ENCODE measurements at places on chromosomes 4 and X.

DNA sequence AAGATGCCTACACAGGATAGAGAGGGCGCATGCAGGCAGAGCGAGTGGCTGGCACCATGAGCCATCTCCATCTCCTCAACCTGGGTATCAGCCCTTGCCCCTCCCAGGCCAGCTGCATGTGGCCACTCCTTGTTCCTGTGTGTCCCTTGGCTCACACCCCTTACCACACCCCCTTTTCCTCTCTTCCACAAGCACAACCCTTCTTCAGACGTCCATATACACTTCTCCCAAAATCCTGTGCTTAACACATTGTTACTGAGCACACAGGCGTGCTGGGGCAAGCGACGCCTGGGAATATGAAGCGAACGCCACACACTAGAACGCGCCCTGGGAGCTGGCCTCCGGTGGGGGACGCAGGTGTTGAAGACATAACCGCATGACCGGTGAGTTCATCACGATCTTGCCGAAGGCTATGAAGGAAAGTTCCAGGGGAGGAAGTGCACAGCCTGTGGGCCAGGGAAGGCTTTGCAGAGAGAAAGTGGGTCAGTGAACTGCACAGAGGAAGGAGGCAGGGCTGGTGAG, 19.1 kb upstream of the KIAA0232 start:
- DNase-seq, result no peak

DNA sequence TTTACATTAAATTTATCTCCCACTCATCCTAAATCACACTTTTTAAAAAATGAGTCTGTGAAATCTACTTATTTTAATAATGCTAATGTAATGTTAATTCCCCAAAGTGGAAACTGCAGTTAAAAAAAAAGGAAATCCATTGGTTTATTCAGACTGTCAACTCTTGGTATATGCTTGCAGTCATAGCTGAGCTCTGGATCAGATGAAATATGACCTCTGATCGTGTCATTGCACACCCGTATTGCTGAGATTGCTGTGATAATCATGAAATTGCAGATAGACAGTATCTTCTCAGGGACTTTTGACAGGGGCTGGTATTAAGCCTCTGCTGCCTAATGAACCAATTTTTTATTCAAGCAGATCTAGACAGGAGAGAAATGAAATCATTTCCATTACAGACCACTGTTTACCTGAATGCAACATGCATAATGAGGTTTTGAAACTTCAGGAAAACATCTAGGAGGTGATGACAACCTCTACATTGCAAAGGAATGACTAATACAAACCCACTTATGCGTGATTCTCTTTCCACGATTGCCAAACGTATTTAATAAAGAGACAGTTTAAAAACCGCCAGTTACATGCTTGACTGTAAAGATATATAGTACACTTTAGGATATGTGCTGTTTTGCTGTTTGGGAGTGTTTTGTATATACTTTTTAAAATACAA, 138.3 kb upstream of the PUDP start:
- DNase-seq, result no peak

- no peak for DNase-seq
These were observed 126.0 kb upstream of the WDFY3 start for GRCh38 chr4:85092536-85092935.

- DNase-seq, result no peak
These were observed 4.3 kb upstream of the SHROOM3 start for GRCh38 chr4:76430519-76431388.

GRCh38 chrX:103697687-103698086, 11.2 kb upstream of the MORF4L2 start:
- DNase-seq, result no peak

GRCh38 chr4:123599920-123600810, 203.6 kb downstream of the SPRY1 start:
- no peak for DNase-seq

DNA sequence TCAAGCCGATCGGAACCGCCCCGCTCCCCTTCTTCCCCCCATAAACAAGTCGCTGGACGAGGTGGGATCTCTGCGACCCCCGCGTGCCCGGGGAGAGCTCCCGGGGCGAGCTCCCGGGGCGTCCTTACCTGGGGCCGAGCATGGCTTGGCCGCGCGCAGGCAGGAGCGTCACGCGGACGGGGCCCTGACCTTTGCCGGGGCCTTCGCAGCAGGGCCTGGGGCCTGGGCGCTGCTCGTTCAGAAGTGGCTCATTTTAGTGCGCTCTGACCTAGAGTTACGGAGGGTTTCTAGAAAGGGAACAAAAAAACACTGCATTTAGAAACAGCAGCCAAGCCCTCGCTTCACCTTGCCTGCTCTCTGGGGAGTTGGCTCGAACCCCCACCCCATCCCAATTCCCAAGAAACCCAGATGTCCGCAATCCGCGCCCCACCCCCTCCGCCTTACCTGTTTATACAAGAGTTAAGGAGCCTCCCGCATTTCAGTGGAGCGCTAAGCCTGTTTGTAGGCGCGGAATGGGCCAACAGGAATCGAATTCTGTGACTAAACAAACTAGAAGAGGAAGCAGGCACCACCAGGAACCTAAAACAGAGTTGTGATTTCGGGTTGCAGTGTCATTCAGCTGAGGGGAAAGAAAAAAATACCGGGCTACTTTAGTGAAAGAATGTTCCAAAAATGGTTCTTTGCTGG, 814 bp upstream of the RBM47 start:
- DNase-seq, result peak; percentile 44

- DNase-seq, result no peak
These were observed 64.3 kb downstream of the ZFYVE28 start for GRCh38 chr4:2354118-2354517.

- no peak for DNase-seq
These were observed 148.4 kb upstream of the CLNK start for GRCh38 chr4:10832806-10833628.

DNA sequence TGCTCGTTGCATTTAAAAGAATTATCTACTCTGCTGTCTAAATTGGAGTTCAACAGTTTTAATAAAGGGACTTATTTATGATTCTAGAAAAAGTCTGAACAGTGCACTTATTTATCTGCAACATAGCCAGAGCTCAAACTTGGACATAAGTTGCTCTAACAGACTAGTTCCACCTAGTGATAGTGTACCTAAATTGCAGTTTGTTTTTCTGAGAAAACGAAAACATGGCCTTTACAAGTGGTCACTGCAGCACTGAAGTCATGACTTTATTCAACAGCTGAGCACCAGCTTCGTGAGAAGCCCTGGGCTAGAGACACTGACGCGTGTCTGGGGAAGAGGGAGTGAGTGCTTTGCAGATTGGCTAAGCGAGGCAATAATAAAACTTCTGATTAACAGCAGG, 77.3 kb upstream of the IGSF1 start:
- no peak for DNase-seq

DNA sequence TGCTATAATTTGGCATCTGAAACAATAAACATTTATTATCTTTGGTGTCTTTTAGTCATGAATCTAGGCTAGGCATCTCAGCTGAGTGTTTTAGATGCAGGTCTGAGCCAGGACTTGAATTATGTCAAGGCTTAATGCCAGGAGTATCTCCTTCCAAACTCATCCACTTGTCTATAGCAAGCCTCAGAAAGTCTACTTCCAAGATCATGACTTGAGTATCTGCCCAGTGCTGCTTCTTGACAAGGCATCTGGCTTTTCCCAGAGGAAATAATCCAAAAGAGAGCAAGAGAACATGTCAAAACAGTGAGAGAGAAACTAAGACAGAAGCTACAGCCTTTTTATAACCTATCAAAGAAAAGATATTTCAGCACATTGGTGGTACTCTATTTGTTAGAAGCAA, 1052.1 kb upstream of the PCDH10 start:
- no peak for DNase-seq

GRCh38 chr4:8393593-8394038, 46.9 kb downstream of the ACOX3 start:
- no peak for DNase-seq

DNA sequence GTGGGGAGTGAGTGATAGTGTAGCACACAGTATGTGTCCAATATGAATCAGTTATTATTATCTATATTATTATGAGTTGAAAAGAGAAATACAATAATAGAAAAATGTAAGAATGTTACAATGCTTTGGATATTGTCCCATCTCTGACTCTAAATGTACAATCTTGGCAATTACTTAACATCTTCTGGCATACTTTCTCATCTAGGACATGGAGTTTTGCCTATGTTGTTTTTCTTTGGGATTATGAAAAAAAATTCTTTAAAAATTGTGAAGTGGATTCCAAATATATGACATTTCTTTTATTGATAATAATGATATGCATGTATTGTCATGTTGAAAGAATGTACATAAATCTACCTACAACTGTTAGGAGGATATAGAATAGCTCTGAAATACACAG, 84.1 kb downstream of the TBCK start:
- DNase-seq, result no peak

GRCh38 chr4:161314371-161314770, 849.4 kb downstream of the FSTL5 start:
- no peak for DNase-seq

- no peak for DNase-seq
These were observed 2.8 kb downstream of the ANKRD37 start for GRCh38 chr4:185399466-185399865.

- no peak for DNase-seq
These were observed 184.9 kb upstream of the WDFY3 start for GRCh38 chr4:85151371-85151770.

DNA sequence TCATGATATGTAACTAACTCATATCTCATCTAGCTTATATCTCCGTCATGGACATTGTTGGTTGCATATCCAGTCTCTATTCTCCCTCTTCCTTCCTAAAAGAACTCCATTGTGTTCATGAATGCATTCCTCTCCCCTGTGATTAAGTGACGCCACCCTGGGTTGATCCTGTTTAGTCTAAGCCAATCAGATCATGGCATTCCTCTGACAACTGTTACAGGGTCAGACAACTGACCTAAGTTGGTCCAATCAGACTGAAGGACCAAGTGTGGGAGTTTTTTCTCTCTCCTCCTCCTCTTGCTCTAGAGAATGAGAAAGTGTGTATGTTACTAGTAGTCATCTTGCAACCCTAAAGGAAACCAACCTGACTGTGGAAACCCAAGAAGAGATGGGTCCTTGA, 3.6 kb downstream of the APOO start:
- DNase-seq, result no peak

DNA sequence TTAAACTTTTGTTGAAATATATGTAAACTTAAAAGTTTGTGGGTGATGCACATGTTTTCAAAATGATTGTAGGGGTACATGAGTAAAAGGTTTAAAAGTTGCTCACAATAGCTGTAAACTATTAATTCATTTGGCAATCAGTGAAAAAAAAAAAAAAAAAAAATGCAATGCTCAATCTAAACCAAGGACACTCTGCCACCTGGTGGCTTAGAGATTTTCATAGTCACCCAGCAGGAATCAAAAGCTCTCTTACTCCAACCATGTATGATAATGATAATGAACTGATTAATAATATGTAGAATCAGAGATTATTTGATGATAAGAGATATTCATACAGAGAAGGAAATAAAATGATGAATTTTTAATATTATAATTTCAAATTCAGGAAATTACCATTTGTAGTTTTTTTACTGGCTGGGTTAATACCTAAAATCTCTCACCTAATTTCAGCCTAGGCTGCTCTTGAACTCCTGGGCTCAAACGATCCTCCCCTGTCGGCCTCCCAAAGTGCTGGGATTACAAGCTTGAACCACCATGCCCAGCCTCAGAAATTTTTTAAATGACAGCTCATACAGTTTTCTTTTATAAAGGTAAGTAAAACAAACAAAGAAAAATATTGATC, 46.9 kb upstream of the SLC25A4 start:
- no peak for DNase-seq

GRCh38 chr4:6676722-6677558, 16.7 kb upstream of the S100P start:
- no peak for DNase-seq

GRCh38 chr4:3369781-3370674, 71.7 kb upstream of the HGFAC start:
- DNase-seq, result no peak

DNA sequence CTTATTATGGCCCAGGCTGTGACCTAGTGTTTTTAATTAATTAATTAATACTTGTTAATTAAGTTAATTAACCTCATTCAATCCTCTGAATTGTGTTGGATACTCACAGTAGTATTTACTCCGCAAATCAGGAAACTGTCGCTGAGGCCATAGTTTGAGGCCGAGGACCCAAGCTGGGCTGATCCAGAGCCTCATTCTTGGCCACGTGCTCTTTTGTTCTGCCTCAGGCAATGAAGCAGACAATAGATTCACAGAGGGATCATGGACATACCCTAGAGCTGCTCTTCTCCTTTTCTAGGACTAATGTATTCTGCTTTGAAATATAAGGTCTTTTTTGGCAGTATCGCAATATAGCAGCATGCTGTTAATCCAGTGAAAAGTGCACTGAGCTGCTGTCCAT, 24.0 kb upstream of the SNCA start:
- DNase-seq, result no peak

- no peak for DNase-seq
These were observed 15.6 kb downstream of the CD38 start for GRCh38 chr4:15793506-15794363.

GRCh38 chrX:136417806-136418205, 69.9 kb upstream of the BRS3 start:
- DNase-seq, result no peak

GRCh38 chr4:188975271-188975670, 836.0 kb downstream of the TRIML1 start:
- no peak for DNase-seq

DNA sequence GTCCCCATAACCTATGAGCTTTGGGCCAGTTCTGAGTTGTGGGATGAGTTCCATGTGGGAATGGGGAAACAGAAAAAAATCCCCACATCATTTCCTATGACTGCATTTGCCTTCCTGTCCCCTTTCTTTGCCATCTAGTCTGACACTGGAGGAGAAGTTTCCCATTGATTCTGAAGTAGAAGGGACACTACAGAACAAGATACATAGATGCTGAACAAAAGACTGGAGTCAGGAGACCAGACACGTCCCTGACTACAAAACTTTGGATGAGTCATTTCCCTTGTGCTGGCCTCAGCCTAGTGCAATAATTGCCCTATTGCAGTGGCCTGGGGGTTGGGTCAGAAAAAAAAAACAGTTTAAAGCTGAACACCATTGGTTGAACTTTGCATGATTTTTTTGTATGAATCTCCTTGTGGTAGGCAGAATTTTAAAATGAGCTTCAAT, 22.1 kb downstream of the BEX3 start:
- DNase-seq, result no peak

DNA sequence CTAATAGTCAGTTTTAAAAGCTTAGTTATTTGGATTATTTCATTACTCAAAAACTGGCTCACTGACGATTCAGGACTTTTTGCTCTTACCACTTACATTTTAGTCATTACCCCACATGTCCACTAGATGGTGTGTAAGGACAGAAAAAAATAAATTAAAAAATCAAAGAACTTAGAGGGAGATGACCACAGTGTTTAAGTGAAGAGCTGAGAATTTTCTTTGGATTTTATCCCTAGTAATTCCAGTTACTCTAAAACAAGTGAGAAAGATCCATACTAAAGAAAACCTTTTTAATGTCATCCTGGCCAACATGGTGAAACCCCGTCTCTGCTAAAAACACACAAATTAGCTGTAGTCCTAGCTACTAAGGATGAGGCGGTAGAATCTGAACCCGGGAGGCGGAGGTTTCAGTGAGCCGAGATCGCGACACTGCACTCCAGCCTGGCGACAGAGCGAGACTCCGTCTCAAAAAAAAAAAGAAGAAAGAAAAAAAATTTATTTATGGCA, 26.4 kb upstream of the TMPRSS11B start:
- no peak for DNase-seq

Measured in progenitor cell of endocrine pancreas (in vitro differentiated cells).